ENCODE measurements at places on chromosomes 11 and 22. TPM values are rescaled to one million over a fixed set of nuclear protein-coding genes. Genes with fewer than 3 reads are reported as not detected.

DNA sequence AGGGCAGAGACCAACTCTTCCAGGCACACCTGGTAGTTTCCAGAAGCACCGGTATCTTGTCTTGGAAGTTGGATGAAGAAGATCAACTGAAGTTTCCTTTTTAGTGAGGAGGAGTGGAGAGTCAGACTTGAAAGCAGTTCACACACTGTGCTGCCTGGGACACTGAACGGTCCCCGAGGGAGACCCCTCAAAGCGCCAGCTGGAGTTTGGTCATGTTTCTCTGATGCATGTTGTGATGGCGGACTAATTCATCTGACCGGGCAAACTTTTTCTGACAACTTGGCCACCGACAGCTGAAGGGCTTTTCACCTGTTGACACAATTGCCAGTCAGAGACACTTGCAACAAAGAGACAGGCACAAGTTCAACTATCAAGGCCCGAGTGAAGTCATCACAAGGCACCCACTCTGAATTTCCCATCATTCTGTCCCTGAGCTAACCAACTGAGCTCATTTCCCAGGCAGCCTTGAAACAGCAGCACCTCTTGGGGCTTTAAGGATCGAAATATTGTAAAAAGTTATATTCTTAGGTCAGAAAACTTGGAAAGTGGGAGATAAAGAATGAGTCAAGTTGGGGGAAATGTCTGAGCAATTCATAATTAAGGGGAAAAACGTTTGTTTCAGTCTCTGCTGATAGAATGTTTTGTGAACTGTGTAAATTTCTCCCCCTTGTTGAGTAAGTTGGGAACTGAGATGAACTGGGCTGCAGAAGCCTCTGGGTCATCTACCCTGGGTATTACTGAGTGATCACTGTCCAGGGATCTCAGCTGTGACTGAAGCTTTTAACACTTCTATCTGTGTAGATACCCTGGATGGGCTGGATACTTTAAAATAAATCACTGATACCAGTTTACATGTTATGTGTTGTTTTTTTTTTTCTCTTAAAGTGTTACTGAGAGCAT, 46.2 kb downstream of the WT1 start:
- no peak for DNase-seq

- no peak for DNase-seq
Observed at GRCh38 chr11:77127235-77127911, 673 bp upstream of the MYO7A start.

DNA sequence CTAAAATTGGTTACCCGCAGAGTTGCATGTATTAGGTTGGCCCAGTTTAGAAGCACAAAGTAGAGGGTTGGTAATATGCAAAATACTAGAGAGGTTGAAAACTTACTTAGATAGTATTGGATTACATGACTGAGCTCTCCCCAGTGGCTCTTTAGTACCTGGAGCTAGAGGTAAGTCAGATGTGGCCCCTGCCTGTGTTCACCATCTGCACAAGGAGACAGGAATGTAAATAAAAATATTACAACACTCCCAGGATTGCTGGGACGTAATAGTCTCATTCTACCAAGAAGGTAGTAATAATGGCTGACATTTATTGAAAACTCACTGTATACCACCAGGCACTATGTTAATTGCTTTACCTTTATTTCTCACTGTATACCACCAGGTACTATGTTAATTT, 129.6 kb downstream of the SLC17A6 start:
- DNase-seq = no peak

The KCNK4 gene
- not detected for total RNA-seq

DNA sequence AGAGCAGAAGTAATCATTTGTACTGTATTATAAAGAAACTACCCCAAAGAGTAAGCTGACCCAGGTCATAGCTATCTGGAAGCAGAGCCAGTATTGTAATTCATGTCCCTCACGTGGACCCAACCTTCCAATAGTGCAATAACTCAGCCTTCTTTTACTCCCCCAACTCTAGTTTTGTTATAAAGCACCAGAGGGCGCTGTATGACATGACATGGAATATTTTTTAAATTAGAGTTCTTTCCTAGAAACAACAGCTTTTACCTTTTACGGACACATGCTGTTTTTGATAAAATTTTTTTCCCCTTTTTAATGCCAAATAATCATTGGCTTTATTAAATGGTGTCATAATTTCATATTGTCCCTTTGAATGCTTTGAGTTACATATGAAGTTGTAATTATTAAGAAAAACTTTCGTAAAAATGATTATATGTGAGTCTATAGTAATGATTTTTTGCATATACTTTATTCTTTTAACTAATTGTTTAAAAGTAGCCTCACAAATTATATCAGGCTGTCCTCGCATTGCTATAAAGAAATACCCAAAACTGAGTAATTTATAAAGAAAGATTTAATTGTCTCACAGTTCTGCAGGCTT, 76.9 kb downstream of the DKK3 start:
- peak; percentile 43 for DNase-seq

DNA sequence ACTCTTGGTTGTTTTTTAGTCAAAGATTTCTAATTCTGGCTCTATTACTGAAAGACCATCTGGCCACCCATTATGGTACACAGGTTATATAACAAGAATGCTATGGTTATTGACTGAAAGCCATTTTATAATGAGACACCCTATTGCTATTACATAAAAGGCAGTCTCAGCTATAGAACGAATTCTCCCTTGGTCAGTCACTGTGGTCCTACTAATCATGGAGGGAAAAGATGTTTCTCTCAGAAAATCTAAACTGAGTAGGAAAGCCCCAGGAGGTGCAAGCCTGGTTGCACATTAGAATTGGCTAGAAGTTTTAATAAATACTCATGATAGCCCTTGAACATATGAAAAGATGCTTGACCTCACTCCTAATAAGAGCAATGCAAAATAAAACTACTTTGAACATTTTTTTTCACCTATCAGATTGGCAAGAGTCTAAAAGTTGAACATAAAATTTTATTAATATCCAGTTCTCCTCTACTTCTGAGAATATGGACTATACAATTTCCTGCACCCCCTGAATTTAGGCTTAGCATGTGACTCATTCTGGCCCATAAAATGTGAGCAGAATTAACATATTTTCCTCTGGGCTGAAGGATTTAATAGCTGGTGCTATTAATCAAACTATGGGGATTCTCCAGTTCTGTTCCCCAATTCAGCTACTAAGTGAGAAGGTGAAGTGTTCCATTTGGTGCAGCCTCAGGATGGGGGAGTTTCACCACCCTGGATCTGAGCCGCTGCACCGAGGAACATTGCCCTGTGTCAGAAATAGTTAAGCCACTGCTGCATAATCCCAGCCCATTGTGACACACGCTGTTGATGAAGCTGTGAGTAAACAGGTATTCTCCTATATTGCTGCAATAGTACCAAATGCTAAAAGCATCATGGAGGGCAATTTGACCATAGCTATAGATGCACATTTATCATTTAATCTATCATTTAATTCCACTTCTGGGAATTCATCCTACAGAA, 11.5 kb upstream of the CRKL start:
- no peak for DNase-seq

DNA sequence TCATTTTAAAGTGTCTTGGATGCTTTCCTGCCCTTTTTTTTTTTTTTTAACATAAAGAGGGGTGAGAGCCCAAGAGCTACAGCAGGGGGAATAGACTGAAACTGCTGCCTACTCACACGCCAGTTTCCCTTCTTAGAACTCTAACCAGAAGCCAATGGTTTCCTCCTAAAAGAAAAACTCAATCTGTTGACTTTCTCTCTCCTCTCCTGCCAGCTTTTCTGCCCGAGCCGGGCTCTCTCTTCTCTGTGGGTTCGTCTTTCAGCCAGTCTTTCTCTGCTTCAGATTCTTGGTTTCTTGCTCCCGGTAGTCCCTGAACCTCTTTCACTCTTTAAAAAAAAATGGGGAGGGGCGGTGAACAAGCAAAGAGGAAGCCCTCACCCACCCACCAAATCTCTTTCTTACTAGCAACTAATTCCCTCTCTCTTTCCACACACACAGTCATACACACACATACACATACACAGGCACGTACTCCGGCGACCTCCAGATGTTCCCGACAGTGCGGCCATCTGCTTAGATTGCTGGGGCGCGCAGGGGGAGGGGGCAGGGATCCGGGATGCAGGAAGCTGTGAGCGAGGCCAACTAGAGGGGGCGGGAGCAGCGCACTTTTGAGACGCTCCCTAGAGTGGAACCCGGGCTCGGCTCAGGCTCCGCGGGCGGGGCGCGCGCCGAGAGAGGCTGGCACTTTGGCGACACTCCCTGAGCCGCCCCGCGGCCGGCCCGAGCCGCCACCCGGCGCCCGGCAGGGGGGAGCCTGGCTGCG, 444 bp upstream of the TSKU start:
- peak; percentile 86 for DNase-seq

DNA sequence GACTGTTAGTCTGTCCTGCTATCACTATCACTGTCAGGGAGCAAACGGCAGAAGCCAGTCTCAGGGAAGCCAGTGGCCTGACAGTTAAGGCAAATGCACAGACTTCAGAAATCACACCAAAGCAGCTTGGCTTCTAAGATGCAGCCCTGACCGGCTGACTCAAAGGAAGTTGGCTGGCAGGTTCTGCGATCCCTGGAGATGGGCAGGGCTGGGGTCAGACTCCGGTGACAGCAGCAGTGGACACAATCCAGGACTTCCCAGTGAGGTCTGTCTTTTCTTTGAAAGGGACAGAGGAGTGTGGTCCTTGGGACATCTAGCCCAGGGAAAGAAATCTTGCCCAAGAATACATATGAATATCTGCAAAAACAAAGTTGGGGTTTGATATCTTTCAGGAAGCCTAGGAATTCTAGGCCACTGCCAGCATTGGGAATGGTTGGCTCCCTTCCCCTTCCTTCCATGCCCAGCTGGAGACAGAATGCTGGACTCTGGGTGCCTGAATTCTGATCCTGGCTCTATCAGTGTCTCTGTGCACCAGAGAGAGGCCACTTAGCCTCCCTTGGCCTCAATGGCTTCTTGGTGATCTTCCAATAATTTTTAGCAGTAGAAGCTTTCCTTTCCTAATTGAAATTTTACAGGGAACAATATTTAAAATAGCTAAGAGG, 108.9 kb downstream of the KIRREL3 start:
- DNase-seq = no peak

- no peak for DNase-seq
Observed at GRCh38 chr11:34124885-34125668, 19.6 kb downstream of the NAT10 start.

- DNase-seq = no peak
Observed at GRCh38 chr22:32005453-32005852, 37.6 kb upstream of the SLC5A1 start.

DNA sequence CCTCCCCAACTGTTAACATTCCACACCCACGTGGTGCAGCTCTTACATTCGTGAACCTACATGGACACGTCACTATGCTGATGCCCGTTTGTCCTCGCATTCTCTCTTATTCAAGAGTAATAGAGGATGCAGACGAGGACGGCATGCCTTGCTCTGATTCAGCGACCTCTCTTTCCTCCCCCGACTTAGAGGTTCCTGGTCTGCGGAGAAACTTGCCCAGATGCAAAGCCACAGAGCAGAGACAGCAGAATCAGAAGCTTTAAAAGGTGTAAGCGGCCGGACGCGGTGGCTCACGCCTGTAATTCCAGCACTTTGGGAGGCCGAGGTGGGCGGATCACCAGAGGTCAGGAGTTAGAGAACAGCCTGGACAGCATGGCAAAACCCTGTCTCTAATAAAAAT, 288.0 kb downstream of the NTM start:
- no peak for DNase-seq

- no peak for DNase-seq
Observed at GRCh38 chr22:40487663-40488249, 117.4 kb downstream of the SGSM3 start.

The OR8A1 gene
- not detected for total RNA-seq
